ENCODE measurements at places on chromosomes 2 and 18. TPM values are rescaled to one million over a fixed set of nuclear protein-coding genes. Genes with fewer than 3 reads are reported as not detected.

GRCh38 chr2:68997401-68997800 is 15.6 kb upstream of the ANTXR1 start:
- DNase-seq, result no peak

GRCh38 chr18:46369323-46369722 is 265.1 kb downstream of the HAUS1 start:
- no peak for DNase-seq

- no peak for DNase-seq
These were observed 5.5 kb upstream of the NPAS2 start for GRCh38 chr2:100814453-100814852.

The TMEM37 gene
- not detected for total RNA-seq

Data from activated naive CD4-positive, alpha-beta T cell treated with anti-CD3 and anti-CD28 coated beads for 36 hours (primary cell).